ENCODE measurements at places on chromosomes 5 and 9.

DNA sequence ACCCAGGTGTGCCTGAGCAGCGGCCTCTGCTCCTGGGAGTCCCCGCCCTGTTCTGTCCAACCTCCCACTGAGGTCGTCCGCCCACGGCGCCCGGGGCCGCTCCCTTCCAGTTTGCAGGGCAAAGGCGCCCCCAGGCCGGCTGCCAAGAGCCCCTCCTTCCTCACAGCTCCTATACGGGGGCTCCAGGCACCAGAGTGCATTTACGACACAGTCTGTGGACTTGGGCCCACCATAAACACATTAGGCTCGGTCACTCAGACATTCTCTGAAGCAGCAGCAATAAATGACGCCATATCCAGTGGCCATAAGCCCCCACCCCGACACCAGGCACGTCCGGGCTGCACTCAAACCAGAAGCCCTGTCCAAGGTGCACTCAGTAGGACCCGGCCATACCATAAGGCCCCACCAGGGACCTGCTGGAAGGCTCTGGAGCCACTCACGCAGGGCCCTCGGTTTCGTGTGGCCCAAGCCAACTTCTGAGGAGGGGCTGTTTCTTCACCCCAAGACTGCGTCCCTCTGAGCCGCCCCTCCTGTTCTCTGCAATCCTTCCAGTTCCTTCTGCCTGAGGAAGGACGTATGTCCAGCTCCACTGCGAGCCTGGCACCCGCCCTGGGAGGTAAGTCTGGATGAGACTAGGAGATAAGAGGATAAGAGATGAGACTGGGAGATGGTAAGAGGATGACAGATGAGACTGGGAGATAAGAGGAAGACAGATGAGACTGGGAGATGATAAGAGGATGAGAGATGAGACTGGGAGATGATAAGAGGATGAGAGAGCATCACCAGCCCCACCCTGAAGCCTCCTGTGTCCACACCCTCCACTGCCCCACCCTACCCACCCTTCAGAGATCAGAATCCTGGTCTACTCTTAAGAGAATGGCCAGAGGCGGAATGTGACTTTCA lies 26.7 kb downstream of the SLC6A18 start:
- DNase-seq = peak; percentile 92

GRCh38 chr5:120767178-120767820 lies 303.2 kb downstream of the PRR16 start:
- DNase-seq = no peak

DNA sequence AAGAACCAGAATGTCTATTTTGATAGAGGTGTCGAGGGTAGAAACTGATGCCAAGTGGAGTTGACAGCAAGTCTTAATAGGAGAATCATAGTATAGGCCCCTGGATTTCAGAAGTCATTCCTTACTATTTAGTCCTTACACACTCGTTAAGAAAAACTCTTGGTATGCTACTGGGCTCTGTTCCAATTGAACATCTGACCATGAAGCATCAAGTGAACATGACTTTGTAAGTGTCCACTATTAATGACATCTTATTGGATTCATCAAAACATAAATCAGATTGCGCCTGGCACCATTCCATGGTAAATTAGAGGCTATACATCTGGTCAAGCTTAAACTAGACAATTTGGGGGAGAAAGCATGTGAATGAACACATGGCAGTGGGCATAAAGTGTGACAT lies 1056.5 kb upstream of the EDIL3 start:
- no peak for DNase-seq

DNA sequence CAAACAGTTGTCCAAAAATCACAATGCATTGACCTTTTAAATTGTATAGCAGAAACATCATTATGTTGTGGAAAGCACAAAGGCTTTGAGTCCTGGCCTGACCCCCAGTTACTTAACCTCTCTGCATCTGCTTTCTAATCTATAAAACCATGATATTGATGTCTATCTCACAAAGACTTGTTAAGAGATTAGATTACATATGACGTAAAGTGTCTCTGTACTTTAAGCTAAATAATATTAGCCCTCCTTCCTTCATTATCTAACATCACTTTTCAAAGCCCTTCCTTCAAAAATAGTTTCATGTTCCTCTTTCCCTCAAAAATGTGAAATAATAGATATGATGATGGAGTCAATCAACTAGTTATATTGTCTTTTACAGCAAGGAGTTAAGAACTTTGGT lies 3.4 kb downstream of the ADAMTS6 start:
- no peak for DNase-seq

GRCh38 chr5:6578676-6579343 lies 54.0 kb downstream of the NSUN2 start:
- DNase-seq = no peak

Measured in Peyer's patch (tissue), 4 donors.